Activated CD8-positive, alpha-beta T cell treated with anti-CD3 and anti-CD28 coated beads, Interleukin-2, amount 10 ng/mL, durations not matched to agents 7 days and 5 days (primary cell): ENCODE measurements at places on chromosomes 7 and 10.

DNA sequence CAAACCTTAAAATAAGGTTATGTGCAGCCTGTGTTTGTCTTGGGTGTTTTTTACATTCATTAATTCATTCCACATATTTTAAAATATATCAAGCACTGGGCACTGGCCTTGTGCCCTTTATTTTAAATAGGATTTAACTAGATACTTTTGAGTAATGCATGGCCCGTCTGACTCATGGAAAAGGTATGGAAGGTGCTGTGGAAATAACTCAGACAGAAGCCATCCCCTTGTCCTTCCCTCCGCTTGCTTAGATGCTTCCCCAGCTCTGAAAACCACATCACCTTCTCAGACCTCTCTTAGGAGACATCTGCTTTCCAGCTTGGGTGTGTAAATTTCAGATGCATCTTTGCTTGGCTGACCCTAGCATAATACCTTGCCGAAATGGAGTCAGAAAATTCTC, 30.5 kb downstream of the SLC18A2 start:
- H3K36me3 ChIP-seq = no peaks in the 10 kb centered on the region
- no peak for DNase-seq
- no peaks in the 10 kb centered on the region for H3K4me1 ChIP-seq
- no peaks in the 10 kb centered on the region for H3K27me3 ChIP-seq

DNA sequence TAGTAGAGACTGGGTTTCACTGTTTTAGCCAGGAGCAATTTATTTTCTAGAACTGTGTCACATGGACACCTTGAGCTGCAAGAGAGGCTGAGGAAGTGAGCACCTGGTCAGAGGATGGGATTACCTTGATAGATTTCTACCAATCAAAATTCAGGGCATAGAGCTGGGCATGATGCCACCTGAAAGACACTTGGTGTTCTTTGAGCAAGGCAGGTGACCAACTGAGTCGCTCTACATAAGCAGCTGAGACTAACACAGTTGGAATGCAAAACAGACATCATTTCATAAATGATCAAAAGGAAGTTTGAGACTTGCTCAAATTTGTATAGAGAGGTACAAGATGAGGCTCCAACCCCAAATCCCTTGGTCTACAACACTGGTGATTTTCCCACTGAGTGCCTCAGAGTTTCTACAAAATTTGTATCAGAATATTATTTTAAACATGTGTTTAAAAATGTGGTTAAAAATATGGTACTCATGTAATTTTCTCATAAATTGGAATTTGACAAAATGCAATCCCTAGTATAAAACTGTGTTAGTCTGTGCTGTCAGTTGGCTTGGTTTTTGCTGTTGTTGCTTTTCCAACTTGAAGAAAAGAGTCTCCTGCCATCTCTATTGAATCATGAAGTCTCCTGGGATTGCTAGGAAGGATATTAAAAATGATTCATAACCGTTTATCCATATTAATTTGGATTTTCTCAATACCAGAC, 156.4 kb upstream of the MDFIC start:
- DNase-seq = no peak
- H3K4me1 ChIP-seq = no peaks in the 10 kb centered on the region
- H3K36me3 ChIP-seq = no peaks in the 10 kb centered on the region
- H3K27me3 ChIP-seq = no peaks in the 10 kb centered on the region

GRCh38 chr10:78065611-78066010, 31.9 kb downstream of the RPS24 start:
- H3K4me3 ChIP-seq = no peak overlapping the region
- H3K36me3 ChIP-seq = no peaks in the 10 kb centered on the region
- peaks cover 54% of the 10 kb centered on the region for H3K4me1 ChIP-seq
- no peaks in the 10 kb centered on the region for H3K27me3 ChIP-seq

GRCh38 chr7:40760987-40761386, 626.2 kb downstream of the SUGCT start:
- no peak overlapping the region for H3K4me3 ChIP-seq
- H3K27me3 ChIP-seq = peaks cover 5% of the 10 kb centered on the region
- no peak overlapping the region for H3K27ac ChIP-seq
- no peak for DNase-seq
- no peaks in the 10 kb centered on the region for H3K36me3 ChIP-seq

- no peak overlapping the region for H3K4me3 ChIP-seq
- DNase-seq = no peak
- peaks cover 10% of the 10 kb centered on the region for H3K27me3 ChIP-seq
- H3K4me1 ChIP-seq = no peaks in the 10 kb centered on the region
- H3K36me3 ChIP-seq = no peaks in the 10 kb centered on the region
- H3K27ac ChIP-seq = no peak overlapping the region
Observed at GRCh38 chr10:80296942-80297341, 7.5 kb upstream of the MAT1A start.

GRCh38 chr7:24779283-24779655, 22.0 kb upstream of the GSDME start:
- DNase-seq = no peak
- no peak overlapping the region for H3K27ac ChIP-seq
- H3K4me1 ChIP-seq = peaks cover 2% of the 10 kb centered on the region
- no peak overlapping the region for H3K4me3 ChIP-seq
- H3K27me3 ChIP-seq = no peaks in the 10 kb centered on the region

- H3K27me3 ChIP-seq = peaks cover 4% of the 10 kb centered on the region
- peaks cover 6% of the 10 kb centered on the region for H3K4me1 ChIP-seq
- DNase-seq = no peak
- H3K4me3 ChIP-seq = no peak overlapping the region
Observed at GRCh38 chr10:88232029-88232895, 350.9 kb downstream of the RNLS start.

GRCh38 chr7:81503336-81503735, 266.5 kb downstream of the HGF start:
- DNase-seq = no peak
- no peaks in the 10 kb centered on the region for H3K4me1 ChIP-seq
- H3K27ac ChIP-seq = no peak overlapping the region
- H3K27me3 ChIP-seq = no peaks in the 10 kb centered on the region

GRCh38 chr7:68963552-68963951, 634.7 kb upstream of the AUTS2 start:
- H3K27me3 ChIP-seq = no peaks in the 10 kb centered on the region
- no peak overlapping the region for H3K4me3 ChIP-seq
- H3K27ac ChIP-seq = no peak overlapping the region
- no peaks in the 10 kb centered on the region for H3K4me1 ChIP-seq
- H3K36me3 ChIP-seq = no peaks in the 10 kb centered on the region

- DNase-seq = no peak
- H3K27me3 ChIP-seq = peaks cover 8% of the 10 kb centered on the region
- no peaks in the 10 kb centered on the region for H3K36me3 ChIP-seq
Observed at GRCh38 chr7:39539816-39540215, 26.4 kb upstream of the YAE1 start.

DNA sequence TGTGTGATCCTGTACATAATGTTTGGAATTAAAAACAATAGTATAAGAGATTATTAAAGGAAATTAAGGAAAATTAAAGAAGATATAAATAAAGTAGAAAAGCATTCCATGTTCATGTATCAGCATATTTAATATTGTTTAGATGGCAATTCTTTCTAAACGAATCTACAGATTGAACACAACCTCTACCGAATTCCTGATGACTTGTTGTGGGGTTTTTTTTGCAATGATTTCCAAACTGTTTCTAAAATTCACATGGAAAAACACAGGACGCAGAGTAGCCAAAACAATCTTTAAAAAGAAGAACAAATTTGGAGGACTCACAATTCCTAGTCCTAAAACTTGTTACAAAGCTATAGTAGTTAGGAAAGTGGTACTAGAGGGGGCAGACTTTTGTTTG, 573.4 kb upstream of the IGFBP3 start:
- DNase-seq = no peak
- no peak overlapping the region for H3K4me3 ChIP-seq
- H3K4me1 ChIP-seq = no peaks in the 10 kb centered on the region
- no peaks in the 10 kb centered on the region for H3K27me3 ChIP-seq
- no peaks in the 10 kb centered on the region for H3K36me3 ChIP-seq

DNA sequence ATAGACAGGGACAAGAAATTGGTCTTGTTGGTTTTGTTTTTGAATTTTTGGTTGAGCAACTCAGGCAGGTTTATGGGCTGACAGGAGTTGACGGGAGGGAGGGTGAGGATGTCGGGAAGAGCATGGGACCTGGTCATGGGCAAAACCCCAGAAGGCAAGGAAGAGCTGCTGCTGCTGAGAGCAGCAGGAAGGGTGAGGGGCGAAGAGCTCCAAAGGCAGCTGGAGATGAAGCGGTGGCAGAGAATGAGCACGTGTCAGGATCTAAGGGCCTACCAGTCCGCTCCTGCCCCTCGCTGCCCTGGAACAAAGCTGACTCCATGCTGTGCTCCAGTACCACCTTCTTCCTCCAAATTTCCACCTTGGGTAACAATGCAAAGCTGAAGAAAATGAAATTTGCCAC, 84.3 kb downstream of the ARHGAP22 start:
- peaks cover 50% of the 10 kb centered on the region for H3K27me3 ChIP-seq
- H3K4me1 ChIP-seq = peaks cover 28% of the 10 kb centered on the region
- H3K27ac ChIP-seq = no peak overlapping the region
- no peak overlapping the region for H3K4me3 ChIP-seq
- no peaks in the 10 kb centered on the region for H3K36me3 ChIP-seq
- no peak for DNase-seq

GRCh38 chr7:130160455-130160854, 44.8 kb downstream of the TMEM209 start:
- no peak overlapping the region for H3K27ac ChIP-seq
- H3K4me1 ChIP-seq = no peaks in the 10 kb centered on the region
- peaks cover 57% of the 10 kb centered on the region for H3K36me3 ChIP-seq
- no peak overlapping the region for H3K4me3 ChIP-seq
- no peak for DNase-seq

DNA sequence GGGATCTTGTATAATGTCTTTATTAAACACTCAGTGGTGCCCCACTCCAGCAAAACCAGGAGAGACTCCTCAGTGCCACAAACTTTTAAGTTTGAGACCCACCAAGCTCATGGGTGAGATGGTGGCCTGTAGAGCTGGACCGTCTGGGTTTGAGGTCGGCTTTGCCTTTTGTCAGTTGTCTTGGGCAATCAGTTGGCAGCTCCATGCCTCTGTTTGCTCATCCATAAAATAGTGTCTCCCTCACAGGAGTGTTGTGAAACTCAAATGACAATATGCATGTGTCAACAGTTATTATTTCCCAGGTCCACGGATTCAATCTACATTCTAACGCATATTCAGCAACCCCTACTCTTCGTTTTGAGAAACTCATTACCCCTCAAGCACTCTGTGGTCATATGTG, 367.8 kb upstream of the C7orf33 start:
- no peaks in the 10 kb centered on the region for H3K27me3 ChIP-seq
- H3K4me3 ChIP-seq = no peak overlapping the region
- no peaks in the 10 kb centered on the region for H3K36me3 ChIP-seq
- DNase-seq = no peak
- H3K27ac ChIP-seq = no peak overlapping the region
- H3K4me1 ChIP-seq = no peaks in the 10 kb centered on the region

GRCh38 chr10:79927111-79927828, 21.6 kb downstream of the SFTPD start:
- H3K4me3 ChIP-seq = no peak overlapping the region
- H3K36me3 ChIP-seq = no peaks in the 10 kb centered on the region
- H3K27me3 ChIP-seq = peaks cover 22% of the 10 kb centered on the region
- DNase-seq = peak; percentile 9
- no peak overlapping the region for H3K27ac ChIP-seq

DNA sequence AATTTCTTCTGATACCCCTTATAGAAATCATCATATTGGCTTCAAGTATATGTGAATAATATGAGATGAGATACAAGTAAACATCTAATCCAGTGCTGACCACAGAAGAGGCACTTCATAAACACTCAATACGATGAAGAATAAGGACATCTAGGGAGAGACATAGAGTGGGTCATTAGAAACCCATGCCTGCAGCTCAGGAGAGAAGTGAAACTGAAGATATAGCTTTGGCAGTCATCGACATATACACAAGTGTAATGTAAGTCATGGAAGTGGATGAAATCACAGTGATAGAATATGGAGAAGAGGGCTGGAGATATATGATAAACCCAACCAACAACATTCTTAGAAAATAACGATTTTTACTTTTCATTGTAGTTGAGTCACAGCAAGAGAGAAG, 665.0 kb downstream of the PARD3 start:
- H3K36me3 ChIP-seq = no peaks in the 10 kb centered on the region
- no peak overlapping the region for H3K4me3 ChIP-seq
- H3K4me1 ChIP-seq = no peaks in the 10 kb centered on the region

- no peak overlapping the region for H3K4me3 ChIP-seq
- peak overlapping the region; percentile 30 for H3K27ac ChIP-seq
Observed at GRCh38 chr10:103759100-103759781, 96.1 kb downstream of the SH3PXD2A start.

DNA sequence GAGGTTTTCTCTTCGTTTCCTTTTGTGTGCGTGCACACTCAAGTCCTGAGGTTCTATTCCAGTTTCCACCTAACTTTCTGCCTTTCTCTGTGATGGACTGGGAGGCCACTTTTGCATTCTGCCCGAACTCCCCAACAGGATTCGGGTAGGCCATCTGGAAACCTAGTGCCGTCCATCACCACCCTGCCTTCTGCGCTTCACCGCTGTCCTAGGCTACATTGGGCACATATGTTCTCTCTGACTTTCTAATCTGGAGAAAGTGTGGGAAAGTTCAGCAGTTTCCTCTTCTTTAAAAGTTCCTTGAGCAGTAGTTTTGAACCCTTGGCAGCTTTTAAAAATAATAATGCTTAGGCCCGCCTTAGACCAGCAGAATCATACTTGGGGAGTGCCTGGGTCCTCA, 46.8 kb downstream of the SHH start:
- H3K36me3 ChIP-seq = peaks cover 76% of the 10 kb centered on the region
- no peaks in the 10 kb centered on the region for H3K27me3 ChIP-seq
- H3K27ac ChIP-seq = peak overlapping the region; percentile 98
- no peak for DNase-seq
- peak overlapping the region; percentile 2 for H3K4me3 ChIP-seq

DNA sequence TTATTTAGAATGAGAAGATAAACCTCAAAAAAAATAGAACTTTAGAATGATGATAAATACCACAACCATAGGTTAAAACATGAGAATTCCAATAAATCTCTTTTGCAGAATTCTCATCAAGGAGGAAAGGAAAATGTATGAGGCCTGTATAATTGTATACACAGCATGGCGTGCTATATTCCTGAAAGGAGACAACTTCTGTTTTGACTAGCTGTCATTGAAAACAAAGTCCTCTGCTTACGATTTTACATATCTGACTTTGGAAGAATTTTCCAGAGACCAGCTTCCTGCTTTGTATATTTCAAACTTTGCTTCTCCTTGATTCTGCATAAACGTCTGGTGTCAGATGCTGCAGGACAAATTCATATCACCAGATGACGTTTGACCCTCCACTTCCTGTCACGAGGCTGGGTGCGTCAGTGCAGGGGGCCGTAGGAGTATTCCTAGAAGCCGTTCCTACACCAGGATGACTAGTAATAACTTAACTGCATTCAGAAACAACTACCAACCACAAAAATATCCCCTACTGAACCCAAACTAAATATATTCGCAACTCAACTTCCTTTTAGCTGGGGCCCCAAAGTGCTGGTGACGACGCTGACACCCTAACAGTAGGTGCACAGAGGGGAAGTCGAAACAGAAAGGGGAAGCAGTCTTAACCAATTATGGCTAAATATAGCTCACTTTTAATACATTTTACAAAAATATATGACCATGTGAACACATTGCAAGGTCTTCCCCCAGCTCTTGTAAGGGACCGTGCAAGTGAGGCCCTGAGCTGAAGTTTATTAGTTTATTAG, 178.6 kb upstream of the INHBA start:
- H3K4me1 ChIP-seq = peaks cover 41% of the 10 kb centered on the region
- H3K27ac ChIP-seq = peak overlapping the region; percentile 99
- H3K4me3 ChIP-seq = peak overlapping the region; percentile 62
- H3K36me3 ChIP-seq = peaks cover 34% of the 10 kb centered on the region
- peak; percentile 89 for DNase-seq

- H3K36me3 ChIP-seq = no peaks in the 10 kb centered on the region
- DNase-seq = no peak
- H3K27me3 ChIP-seq = peaks cover 29% of the 10 kb centered on the region
- no peak overlapping the region for H3K4me3 ChIP-seq
- peaks cover 5% of the 10 kb centered on the region for H3K4me1 ChIP-seq
Observed at GRCh38 chr7:85184599-85185423, 2.0 kb downstream of the SEMA3D start.
